ENCODE measurements at places on chromosomes 6 and 20.

DNA sequence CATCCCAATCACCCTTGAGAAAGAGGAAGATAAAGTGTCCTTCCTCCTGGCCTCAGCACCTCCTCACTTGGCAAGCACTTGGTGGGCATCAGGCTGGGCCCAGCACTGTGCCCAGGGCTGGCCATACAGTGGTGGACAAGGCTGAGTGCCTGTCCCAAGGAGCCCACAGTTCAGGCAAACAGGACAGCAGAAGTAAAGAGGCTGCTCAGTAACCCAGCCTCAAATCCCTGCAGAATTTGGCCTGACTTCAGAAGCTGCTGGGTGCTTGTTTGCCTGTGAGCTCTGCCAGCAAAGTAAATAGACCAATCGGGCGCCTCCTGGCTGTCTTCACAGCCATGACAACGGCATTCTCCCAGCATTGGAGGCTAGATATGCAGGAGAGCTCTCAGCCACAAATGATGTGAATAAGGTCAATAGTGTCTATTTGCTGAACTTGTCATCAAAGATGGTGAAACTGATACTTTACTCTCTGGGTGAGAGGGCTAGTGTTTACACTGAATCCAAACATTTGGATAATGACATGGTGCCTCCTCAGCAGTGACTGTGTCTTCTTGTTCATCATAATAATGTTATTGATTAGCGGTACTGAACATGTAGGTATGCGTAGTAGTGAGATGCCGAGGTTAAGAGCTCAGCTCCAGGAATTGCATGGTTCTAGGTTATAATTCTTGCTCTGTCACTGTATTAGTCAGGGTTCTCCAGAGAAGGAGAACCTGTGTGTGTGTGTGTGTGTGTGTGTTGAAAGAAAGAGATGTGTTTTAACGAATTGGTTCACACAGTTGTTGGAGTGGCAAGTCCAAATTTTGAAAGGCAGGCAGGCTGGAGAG, 36.9 kb upstream of the FANCE start:
- DNase-seq, result peak; percentile 77

GRCh38 chr20:47328129-47328528, 28.4 kb downstream of the ZMYND8 start:
- DNase-seq, result no peak

- DNase-seq, result no peak
Observed at GRCh38 chr6:138424004-138424904, 20.2 kb downstream of the HEBP2 start.

DNA sequence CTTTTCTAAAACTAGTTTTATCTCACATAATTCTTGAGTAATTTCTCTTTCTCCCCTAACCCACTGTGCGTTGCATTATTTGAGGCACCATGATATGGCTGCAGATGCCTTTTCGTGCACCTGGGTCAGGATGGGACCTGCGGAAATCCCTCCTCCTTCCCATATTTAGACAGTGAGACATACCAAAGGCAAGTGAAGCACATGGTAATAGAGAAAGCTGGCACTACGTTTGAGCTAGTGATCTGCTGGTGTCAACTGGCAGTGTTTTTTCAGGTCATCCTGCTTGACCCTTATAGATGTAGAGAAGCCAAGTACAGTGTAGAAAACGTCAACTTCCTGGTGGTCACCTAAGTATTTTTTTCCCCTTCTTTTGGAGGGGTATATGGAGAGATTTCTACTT, 71.7 kb downstream of the FOXO3 start:
- DNase-seq, result no peak

DNA sequence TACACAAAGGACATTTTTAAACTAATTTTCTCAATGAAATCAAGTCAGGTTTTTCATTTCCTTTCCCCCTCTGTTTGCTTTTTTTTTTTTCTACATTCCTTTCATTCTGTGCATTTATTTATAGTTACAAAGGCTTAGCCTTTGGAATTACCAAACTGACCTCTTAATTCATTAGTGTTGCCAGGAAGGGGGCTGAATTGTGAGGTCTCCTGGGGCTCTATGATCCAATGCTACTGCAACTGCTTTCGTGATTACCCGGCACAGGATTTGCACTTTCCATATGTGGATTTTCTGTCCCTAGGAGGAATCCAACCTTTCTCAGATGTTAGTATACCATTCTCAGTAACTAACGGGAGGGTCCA, 35.3 kb downstream of the NEDD9 start:
- no peak for DNase-seq

DNA sequence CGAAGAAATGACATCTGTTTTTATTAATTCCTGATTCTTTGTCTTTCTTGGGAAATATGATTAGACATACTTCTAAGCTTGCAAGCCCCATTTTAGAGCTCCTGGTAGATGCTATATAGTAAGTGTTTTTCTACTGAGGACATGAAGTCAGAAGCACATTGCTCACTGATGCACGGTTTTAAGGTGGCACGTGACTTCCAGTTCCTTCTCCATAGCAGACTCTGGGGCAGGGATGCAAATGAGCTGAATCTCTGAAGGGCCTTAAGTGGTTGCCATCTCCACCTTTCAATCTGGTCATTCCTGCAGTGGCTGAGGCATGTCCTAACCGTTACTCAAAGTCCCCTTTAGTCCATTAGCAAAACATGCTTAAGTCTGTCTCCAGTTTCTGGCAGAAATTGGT, 421.2 kb upstream of the HTR1E start:
- DNase-seq, result no peak

DNA sequence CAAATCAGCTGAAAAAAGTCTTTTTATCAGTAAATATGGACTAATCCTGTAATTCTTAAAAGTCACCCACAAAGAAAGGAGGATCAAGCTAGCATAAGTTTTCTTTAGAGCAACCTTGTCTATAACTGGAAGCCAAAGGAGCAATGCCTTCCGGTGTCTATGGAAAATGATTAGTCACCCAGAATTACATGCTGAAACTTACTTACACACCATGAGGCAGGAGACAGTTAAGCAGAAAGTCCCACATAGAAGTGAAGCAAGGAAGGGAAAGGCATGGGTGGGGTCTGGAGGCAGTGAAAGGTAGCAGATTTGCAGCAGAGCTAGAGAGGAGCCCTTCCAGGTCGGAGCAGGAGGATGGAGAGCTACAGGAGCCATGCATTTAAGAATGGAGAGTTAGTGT, 153.7 kb upstream of the RIPOR2 start:
- no peak for DNase-seq

DNA sequence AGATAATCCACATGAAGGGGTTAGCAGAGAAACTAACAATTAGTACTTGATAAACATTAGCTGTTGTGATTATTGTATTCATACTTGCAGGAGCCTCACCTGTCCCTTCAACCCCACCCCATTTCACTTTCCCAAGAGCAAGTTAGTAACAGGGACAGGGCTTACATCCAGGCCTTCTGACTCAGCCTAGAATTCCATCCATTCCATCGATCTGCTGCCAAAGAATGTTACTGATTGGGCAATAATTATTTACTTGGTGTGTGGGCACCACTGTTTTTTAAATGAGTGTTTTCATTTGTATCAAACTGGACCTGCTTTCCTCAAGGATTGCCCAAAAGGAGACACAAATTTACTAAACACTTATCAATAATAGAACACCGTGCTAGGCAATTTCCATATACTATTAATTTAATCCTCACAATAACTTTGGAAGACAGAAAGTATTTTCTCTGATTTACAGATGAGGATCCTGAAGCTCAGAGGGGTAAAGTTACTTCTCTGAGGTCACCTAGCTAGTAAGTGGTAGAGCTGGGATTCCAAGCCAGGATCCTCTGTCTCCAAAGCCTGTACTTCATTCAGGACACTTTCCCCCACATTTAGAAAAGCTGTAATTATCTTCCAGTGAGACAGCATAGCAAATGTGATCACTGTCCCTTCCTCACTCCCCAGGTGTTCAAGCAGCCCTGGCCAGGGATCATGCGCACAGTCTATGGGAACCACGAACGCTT, 32.8 kb downstream of the GSS start:
- peak; percentile 56 for DNase-seq

DNA sequence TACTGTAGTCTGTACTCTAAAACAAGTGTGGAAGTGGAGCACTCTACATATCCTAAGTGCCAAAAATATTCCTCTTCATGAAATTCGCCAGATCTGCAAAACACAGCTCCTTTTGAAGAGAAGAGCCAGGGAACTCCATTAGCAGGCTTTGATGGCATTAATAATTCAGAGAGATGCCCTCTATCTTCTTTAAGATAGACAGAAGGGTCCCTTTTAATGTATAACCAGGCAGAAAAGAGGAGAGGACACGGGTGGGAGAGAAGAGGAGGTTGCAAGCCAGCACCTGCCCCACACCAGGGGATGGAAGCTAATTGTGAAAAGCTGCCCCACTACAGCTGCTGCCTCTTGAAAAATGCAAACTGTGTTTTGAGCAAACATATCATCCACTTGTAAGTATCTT, 3.7 kb upstream of the RFPL4B start:
- DNase-seq, result no peak

DNA sequence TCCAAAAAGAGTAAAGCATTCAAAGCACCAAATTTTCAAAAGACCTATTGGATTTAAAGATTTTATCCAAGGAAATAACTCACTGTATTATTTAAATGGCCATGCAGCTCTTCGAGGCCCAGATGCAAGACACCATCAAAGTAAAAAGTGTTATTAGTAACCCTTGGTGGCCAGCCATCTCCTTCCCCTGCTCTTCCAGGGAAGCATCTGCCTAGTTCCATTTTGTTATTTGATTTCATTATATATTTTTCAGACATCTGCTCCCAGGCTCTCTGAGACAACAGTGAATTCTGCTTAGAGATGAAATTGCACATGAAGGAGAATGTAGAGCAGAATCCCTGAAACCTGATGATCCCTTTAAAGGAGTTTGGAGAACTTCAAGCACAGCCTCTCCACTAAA, 252.3 kb upstream of the TBX18 start:
- DNase-seq, result no peak

DNA sequence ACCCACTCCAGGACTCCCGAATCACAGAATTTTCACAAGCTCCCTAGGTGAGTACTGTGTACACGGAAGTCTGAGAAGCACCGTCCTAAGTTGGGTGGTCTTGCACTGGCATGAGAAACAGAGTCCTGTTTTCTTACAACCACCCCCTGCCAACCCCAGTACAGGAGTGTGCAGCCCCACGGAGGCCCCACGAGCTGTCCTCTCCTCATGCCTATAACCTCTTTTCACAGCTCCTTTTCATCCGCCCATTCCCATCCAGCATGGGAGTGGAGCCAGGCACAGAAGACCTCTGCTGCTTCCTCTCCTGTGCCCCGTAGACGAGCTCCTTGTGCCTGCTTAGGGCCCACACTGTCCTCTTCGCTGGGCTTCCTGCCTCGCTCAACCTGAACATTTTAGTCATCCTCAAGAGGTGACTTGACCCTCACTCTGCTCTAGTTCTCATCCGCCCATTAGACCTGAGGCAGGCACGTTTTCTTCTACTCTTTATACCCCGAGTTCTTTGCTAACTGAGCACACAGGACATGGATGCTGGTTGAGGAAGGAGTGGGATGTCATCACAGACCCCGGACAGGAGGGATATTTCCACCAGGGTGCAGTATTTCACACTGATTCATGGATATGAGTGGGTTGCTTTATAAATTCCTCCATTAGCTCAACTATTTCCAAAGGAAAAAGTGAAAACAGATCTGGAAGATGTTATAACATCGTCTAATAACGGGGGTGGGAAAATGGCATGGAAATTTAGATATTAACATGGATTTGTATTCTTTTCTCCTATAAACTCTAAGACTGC, 160.5 kb downstream of the TTLL2 start:
- DNase-seq, result no peak

DNA sequence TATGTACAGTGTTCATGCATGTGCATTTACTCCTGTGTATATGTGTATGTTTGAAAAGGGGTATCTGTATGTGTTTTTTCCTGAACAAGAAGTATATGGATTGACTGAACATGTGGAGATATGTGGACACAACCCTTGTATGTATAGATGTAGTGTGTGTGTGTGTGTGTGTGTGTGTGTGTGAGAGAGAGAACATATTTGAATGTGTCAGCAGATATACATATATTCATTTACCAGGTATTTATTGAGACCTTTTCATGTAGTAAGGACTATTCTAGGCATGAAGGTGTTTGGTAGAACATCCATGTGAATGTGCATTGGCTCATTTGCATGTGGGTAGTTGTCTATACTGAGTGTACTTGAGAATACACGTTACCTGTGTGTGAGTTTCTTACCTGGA, 39.3 kb downstream of the EIF2S2 start:
- DNase-seq, result no peak

DNA sequence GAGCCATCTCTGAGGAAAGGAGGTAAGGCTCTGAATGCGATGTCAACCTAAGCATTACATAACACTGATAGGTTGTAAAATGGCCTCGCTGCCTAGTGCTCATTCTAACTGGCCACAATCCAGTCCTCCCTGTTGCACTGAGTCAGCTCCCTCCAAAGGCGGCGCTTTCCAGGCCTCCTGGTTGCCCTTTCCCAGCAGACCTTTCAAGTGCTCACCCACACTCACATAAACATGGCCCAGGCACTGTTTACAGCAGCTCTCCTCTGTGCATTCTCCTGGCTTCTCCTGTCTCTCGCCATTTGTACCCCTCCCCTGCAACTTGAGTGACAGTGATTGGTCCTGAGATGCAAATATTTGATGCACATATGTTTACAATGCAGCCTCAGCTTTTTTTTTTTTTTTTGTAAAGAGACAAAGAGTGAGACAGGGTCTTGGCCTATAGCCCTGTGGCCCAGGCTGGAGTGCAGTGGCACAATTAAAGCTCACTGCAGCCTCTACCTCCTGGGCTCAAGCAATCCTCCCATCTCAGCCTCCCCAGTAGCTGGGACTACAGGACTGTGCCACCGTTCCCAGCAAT, 36.8 kb upstream of the PRND start:
- DNase-seq, result peak; percentile 34

DNA sequence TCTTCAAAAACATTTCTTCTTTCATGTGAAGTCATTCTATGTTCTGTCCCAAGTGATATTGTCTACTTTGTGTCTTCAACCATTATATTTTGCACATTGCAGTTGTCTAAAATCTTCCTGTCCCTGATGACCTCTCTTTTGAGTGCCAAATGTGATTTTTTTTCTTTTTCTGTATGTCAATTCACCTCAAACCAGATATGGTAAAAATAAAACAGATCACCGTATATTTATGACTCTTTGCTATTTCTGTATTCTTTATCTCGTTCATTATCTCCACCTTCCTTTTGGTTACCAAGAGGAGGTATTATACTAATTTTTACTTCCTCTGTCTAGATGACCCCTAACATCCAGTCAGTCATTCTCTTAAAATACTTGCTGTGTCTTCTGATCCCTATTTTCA, 165.2 kb downstream of the GRIK2 start:
- no peak for DNase-seq

DNA sequence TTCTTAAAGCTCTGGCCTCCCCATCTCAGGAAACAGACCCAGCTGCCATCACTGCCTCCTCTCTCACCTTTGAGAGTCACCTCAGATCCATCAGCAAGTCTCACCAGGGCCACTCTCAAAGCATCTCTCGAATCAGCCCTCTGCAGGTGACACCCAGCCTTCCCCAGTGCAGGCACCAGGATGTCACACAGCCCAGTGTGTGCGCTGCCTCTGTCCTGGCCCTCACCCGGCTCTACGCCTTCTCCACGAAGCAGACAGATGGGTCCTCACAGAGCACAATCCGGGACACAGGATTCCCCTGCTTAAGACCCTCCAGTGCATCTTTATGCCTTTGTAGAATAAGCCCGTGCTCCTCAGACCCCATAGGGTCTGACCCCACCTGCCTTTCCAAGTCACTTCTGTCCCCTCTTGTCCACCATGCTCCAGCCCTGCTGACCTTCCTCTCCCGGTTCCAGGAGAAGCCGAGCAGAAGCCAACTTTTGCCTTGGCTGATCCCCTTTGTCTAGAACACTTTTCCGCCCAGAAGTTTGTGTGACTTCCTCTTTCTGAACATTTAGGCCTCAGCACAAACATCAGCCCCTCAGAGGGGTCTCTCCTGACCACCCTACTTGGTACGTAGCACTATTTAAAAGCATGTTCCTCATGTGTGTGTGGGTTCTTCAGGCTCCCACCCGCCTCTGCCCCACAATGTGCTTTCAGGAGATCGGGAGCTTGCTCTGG, 60.2 kb downstream of the PSMG4 start:
- no peak for DNase-seq

Measured in mesendoderm (in vitro differentiated cells).